HT-29 (cell line): ENCODE measurements at places on chromosomes 12 and 14. TPM values are rescaled to one million over a fixed set of nuclear protein-coding genes. Genes with fewer than 3 reads are reported as not detected.
A peak's percentile ranks its signal among the peaks of the same experiment; 100 is the strongest.

Gene TOGARAM1
- total RNA-seq, result 4.9 and 7.4 TPM in 2 replicates

Gene SPTB
- total RNA-seq, result under 0.01 and 0.03 TPM in 2 replicates

- no peak for DNase-seq
These were observed 14.6 kb downstream of the TMEM106C start for GRCh38 chr12:47977772-47978597.

GRCh38 chr14:93655078-93655750 is 133.1 kb downstream of the PRIMA1 start:
- peak; percentile 52 for DNase-seq

DNA sequence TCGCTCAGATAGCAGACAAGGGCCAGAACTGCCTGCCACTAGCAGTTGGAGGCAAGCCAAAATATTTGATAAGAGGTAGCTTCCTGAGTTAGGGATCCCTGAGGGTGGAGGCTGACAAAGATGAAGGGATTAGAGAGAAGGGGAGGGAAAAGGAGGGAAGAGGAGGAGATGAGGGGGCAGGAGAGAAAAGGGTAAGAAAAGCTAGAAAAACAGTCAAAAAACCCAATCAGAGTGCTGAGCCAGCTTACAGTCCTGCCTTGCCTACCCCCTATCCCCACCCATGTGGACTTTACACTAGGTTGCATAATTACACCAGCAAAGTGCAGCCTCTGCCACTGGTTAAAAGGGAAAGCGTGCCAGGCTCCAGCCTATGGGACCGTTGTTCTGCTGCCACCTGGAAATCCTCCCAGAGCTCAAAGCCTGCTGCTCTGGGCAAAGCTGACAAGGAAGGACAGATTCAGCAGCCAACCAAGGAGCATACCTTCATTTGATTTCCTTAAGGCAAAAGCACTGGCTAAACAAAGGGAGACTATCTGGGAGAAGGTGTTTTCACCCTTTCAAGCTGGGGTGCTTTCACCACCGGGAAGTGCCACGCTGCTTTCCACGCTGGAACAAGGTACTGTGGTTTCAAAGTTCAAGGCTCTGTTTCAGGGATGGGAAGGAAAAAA is 3.8 kb upstream of the NUMB start:
- peak; percentile 86 for DNase-seq

DNA sequence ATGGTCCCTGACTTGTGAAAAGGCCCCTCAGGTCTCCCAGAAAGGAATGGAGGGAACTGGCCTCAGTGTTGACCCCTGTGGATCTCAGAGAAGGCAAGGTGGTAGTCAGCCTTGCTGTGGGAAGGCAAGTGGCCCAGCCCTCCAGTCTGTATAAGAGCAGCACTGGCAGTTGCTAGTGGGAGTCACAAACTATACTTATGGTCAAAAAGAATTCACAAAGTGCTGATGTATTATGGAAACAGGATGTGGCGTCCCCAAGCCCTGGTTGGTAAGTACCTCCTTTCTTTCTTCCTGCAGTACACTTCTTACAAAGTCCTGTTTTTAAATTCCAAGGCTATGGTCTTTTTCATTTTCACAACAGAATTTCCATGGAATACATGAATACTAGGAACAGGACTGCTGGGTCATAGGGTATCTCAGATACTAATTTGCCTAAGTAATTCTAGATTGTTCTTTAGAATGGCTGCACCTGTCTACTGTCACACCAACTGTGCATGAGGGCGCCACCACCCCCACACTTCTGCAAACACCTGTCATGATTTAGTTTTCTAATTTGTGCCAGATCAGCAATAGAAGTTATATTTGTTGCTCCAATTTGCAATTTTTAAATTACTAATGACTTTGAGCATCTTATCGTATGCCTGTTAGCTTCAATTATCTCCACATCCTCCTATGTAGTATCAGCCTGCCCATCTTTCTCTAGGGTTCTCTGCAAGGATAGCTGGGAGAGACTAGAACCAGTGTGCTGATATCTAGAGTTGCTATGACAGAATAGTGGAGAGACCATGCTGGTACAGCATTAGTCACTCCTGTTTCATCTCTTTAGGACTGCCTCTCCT is 40.7 kb upstream of the TMEM263 start:
- DNase-seq, result no peak

Gene TMEM119
- total RNA-seq, result not detected in 2 replicates

GRCh38 chr12:108568338-108569154 is 6.2 kb downstream of the ISCU start:
- no peak for DNase-seq

Gene POTEG
- not detected in 2 replicates for total RNA-seq

DNA sequence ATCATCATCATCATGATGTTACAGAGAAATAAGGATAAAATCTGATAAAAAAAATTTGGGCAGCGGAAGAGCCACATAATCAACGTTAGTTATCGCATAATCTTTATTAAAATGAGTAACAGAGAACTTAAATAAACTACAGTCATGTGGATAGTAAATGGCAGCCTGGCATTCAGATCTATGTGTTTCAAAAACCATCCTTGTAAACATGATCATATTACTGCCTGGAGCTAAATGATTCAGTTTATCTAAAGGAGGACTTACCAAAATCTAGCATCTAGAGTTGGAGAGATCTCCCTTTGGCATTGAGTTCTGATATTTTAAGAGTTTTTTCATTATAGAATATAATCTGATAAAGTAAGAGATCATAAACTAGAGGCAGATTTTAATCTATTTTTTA is 200.1 kb upstream of the MGAT4C start:
- DNase-seq, result no peak

Gene TAS2R9
- total RNA-seq, result 0.56 TPM in 1 of 2 replicates, not detected in the other

Gene DAO
- total RNA-seq, result not detected in 2 replicates

Gene TGM1
- total RNA-seq, result 2.2 and 2.8 TPM in 2 replicates

GRCh38 chr12:39010406-39010805 is 105.0 kb upstream of the CPNE8 start:
- DNase-seq, result no peak

DNA sequence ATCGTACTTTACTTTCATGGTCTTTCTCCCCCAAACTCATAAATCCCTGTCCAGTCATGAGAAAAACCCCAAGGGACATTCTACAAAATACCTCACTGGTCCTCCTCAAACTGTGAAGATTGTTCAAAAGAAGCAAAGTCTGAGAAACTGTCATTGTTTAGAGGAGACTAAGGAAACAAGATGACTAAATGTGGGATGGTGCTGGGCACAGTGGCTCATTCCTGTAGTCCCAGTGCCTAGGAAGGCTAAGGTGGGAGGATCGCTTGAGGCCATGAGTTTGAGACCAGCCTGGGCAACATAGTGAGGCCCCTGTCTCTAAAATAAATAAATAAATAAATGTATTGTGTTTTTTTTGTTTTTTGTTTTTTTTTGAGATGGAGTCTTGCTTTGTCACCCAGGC is 74.2 kb upstream of the SCAF11 start:
- DNase-seq, result no peak

DNA sequence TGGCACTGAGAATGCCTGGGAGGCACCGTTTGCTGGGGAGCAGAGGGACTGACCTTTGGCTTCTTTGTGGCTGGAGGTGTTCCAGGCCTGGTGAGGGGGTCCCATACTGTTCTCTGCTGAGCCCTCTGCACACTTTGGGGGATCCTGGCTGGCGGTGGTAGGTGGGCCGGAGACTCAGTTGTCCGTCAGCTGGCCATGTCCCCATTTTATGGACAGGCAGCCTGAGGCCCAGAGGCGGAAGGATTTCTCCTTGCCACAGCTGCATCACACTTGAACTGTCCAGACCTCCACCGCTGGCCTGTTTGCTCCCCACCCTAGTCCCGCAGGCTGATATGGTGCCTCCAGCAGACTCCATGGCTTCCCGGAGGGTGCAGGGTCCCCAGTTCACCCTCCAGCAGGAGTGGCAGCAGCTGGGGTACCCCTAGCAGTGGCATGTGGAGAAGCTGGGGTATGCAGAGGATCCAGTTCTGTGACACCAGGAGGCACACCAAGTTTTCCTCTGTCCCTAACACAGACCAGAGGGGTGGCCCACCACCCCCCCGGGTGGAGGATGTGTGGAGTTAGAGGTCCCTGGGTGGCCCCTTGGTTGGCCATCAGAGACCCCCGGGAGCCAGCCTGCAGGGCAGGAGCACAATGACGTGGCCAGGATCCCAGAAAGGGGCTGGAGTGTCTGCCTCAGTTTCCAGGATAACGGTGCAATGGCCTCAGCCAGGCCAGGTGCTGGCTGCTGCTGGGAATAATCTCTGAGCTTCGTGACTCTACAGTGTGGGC is 14.8 kb downstream of the SLC25A29 start:
- DNase-seq, result no peak

Gene MORN3
- 0.05 and 0.13 TPM in 2 replicates for total RNA-seq

GRCh38 chr12:108720757-108721514 is 10.4 kb downstream of the CORO1C start:
- DNase-seq, result no peak

DNA sequence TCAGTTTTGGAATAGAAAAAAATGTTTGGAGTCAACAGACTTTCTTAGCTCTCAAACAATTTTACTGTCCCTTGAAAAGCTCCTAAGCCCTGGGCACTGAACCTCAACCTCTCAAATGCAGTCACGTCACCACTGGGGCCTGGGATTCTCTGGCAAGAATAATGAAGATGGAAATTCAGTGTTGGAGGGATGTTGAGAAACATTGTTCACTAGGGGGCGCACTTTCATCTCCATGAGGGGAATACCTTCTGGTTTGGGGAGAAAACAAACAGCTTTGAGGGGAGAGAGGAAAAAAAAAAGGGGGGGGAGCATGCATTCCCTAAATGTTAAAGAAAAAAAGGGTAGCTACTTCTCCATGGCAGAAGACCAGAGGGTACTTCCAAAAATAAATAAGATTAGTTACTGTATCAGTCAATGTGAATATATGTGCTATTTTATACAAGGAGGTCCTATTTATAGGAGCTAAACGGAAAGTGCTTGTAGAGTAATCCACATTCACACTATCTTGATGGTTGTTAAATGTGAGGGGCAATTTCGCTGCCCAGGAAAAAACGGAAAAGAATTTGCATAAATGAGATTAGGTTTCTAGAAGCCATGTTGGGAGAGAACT is 5.8 kb upstream of the TBPL2 start:
- DNase-seq, result peak; percentile 65

DNA sequence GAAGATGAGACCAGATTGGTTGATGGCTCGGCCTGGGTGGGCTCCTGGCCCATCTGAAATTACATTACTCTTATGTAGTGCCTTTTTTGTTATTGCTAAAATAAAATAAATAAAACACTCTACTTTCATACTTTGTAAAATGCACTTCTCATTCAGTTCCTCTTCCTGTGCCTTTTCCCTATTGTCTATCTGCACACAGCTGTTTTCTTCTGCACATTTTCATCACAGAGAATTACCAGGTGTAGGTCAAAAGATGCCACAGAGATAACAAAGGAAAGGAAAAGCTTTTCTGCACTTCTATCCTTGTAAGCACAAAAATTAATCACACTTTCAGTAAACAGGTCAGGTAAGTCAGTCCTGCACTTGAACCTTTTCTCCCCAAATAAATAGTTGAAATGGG is 265.1 kb downstream of the BTG1 start:
- DNase-seq, result no peak

Gene SMIM41
- total RNA-seq, result not detected in 2 replicates

Gene FBXO33
- 13.4 and 17.1 TPM in 2 replicates for total RNA-seq

DNA sequence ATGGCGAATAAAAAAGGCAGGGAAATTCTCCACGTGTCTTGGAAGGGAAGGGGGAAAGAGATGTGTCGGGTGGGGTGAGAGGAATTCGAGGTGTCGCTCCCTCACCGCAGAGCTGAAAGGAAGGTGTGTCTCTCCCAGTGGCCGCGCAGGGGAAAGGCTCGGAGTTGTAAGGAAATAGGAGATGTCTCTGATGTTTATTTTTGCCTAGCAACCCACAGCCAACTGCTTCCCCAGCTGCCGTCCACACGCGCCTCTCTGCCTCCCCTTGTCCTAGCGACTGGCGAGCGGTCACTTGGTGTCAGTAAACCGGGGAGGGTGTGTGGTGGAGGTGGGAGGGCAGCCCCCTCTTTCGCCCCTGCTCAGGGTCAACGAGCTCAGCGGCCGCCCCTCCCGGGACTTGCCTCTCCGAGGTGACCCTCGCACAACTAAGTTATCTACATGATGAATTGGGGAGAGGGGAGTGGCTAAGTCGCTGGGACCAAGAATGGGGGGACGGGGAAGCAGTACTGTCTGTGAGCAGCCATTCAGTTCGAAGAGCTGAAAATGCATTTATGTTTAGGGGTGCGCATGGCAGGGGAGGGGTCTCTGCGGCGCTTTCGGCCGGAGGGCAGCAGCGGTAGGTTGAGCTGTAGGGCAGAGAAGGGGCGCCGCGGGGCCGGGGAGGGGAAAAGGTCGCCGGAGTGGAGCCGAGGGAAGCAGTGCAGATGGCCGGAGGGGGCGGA is 585 bp upstream of the DYRK2 start:
- DNase-seq, result peak; percentile 95

DNA sequence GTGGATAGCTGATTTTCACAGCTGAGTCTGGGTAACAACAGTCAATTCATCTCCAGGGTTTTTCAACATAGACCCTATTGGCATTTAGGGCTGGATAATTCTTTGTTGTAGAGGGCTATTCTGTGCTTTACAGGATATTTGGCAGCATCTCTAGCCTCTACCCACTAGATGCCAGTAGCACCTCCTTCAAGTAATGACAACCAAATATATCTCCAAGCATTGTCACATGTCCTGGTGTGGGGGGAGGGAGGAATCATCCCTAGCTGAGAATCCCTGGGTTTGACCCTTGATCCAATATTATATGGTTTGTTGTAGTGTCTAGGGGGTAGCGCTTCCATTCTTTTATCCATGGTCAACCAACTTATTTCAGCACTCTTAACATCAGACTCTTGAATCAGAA is 157.2 kb downstream of the ANO4 start:
- no peak for DNase-seq

GRCh38 chr14:36652542-36653201 is 9.0 kb upstream of the PAX9 start:
- DNase-seq, result no peak

Gene C1QL4
- total RNA-seq, result not detected in 2 replicates

DNA sequence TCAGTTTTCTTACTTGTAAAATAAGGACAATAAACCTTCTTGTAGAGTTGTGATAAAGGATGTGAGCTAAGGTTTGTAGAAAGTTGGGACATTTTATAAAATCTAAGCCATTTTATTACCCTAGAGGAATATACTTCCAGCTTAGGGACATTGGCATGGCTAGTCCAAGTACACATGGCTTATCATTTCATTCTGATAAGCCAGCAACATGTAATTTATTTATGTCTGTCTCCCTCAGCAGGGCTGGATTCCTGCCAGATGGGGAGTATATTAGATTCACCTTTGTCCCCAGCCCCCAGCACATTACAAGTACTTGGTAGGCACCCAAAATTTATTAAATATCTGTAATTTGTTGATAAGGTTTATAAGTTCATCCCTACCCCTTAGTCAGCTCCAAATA is 6.3 kb upstream of the ATG14 start:
- no peak for DNase-seq

GRCh38 chr14:85243321-85243720 is 286.6 kb upstream of the FLRT2 start:
- DNase-seq, result no peak

- DNase-seq, result no peak
These were observed 143.5 kb downstream of the ST8SIA1 start for GRCh38 chr12:22190969-22191368.

DNA sequence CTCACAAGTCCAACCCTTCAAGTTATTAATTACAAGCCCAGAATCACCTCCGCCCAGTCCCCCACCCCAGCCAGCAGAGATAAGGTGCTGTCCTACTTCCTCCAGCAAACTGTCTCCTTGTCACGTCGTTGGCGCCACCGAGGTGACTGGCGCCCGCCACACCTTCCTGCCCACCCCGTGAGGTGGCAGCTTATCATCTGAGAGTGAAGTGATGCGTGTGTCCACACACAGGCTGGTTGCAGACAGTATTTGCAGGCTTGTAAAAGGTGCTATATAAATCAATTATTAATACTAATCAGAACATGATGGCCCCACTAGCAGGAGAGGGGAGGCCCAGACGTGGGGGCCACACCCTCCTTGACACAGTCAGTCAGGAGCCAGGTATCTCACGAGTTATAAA is 786.6 kb upstream of the TBX3 start:
- no peak for DNase-seq

Gene MFAP5
- total RNA-seq, result not detected in 2 replicates

Gene CISTR
- total RNA-seq, result not detected in 2 replicates
